ENCODE measurements at places on chromosomes 12 and 14. TPM values are rescaled to one million over a fixed set of nuclear protein-coding genes. Genes with fewer than 3 reads are reported as not detected.

DNA sequence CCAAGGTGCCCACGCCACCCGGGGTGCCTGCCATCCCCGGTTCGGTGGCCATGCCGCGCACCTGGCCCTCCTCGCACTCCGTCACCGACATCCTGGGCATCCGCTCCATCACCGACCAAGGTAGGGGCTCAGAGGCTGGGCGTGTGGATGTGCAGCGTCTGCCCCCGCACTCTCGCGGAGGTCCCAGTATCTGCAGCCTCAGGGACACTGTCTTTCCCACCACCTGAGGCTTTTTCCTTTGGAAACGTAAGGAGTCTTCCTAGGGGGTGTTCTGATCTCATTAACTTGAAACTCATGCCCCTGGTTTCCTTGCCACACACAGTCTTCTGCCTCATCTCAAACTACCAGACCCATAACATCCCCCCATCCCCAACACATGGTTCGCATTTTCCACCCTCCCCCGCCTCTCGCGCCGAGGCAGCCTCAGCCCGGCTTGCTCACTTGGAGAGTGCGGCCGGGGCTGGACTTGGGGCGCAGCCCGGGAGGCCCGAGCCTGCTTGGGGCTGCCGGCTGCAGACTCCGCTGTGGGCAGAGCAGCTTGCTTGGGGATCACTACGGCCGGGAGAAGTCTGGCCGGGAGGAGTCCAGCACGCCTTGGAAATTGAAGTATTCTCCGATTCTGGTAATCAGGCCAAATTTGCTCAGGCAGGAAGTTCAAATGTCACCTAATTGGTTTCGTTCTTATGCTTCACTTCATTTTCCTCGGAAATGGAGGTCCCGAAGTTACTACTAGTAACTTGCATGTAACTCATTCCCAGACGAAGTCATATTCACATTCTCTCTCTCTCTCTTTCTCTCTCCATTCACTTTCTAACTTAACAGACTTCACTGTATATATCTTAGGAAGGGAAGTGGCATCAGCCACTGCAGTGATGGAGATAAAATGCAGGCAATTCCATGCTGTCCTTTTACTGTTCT lies 2.0 kb downstream of the PAX9 start:
- DNase-seq, result no peak

- DNase-seq, result peak; percentile 60
Observed at GRCh38 chr12:65825507-65826352, 1.4 kb downstream of the HMGA2 start.

GRCh38 chr14:23694949-23695663 lies 58.9 kb downstream of the DHRS2 start:
- peak; percentile 63 for DNase-seq

Gene TAS2R31
- total RNA-seq, result 3.1 TPM

Gene ANO4
- 1.1 TPM for total RNA-seq

Data from endothelial cell (in vitro differentiated cells).